ENCODE measurements at places on chromosomes 4 and X.

DNA sequence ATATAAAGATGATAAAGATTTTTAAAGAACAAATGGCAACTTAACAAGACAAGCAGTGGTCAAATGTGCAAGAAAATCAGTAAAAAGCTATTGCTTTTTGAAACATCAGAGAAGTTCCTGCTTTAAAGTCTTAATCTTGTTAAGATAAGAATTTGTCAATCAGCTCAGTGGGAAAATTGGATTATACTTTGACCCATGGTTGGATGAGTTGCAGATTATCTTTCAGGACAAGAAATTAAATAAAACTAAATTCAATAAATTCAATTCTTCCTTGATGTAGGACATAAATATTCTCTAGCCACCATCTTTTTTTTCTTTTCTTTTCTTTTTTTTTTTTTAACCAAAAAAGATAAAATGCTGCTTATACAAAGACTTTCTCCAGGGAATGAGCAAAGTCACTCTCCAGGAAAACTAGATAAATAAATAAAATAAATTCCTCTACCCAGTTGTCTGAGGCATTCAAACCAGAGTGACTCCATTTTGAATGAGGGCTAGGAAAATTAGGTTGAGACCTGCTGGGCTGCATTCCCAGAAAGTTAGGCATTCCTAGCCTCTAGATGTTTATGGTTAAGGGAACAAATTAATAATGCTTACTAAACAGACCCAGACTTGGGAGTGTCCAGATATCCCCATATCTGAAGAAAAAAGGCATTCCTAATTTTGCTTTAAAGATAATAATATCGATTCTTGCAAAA, 211.2 kb downstream of the SNCA start:
- no peak for DNase-seq

DNA sequence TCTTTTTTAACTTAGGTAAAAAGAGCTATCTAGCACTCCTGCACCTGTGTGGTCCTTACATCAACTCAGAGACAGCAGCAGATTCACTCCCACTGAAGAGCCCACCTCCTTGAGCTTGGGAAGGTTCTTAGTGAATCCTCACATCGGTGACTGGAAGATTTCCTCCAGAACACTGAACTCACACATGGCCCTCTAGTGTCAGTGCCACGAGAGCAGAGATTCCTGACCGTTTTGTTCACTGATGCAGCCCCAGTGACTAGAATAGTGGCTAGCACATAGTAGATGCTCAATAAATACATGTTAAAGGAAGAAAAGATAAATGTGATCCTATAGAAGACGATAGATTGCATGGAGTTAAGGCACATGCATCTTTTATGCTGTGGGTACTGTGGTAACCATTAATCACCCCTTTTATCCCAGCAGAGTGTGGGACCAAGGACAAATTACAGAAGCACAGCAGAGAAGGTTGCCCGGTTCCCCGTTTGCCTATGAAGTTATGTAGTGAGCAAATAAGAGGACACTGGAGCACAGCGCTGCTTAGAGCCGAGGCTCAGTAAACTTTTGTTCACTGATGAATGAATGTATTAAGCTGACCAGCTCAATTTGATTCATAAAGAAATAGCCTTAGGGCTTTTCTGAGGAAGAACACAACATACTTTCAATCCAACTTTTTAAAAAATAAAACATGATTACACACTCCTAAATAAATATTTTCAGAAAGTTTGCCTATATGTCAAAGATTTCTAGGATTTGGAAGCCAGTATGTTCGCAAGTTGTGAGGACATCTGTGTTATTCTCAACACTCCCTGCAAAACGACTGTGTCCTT, 8.7 kb downstream of the GASK1B start:
- no peak for DNase-seq

- no peak for DNase-seq
Observed at GRCh38 chr4:114027596-114027995, 48.1 kb upstream of the ARSJ start.

DNA sequence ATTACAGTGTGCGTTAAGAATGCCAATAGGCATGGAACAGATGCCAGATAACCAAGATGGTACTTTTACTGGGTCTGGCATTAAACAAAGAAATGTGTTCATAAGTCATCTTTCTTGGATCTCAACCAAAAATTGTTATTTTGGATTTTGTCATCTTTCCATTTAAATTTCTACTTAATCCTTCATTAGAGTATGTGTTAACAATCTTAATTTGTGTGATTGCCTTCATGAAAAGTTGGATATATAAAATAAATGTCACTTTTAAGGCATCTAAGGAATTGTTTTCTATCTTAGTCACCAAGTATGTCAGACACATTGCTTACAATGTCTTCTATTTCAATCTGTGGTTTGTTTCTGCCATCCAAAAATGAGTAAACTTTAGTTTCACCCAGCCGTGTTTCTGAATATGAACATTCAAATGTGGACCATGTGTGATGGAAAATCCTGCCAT, 87.5 kb downstream of the PALLD start:
- DNase-seq, result peak; percentile 70

DNA sequence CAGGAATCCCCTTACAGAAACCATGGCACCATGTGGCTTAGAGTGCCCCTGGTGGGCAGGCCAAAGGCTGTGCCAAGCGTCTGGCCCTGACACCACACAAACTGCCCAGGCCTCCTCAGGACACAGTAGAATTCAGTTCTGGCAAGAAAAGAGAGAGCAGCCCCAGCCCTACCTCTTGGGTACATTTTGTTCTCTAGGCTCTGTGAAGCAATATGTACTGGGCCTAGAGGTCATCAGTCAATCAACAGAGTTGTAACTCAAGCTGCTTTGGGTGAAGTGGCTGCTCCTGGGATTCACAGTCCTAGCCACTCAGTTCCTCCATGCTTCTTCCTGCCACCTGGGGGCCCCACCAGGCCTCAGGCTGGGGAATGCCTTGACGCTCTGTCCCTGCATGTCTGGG, 158.1 kb upstream of the MAMLD1 start:
- DNase-seq, result no peak

DNA sequence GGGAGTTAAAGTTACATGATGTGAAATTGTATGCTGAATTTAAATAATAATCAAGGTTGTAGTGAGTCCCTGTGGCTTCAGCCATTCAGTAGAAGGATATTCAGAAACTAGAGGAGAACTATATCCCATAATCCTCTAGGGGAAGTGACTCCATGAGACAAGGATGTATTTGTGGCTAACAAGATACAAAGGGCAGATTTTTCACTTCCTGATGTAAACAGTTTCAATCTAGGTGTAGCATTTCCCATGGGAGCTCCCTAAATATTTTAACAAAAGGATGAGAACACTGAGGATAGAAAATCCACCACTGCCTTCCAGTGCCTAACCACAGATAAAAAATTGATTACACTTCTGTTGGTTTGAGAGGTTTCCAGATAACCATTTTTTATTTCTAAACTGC, 435.4 kb upstream of the TENM3 start:
- DNase-seq, result no peak

- no peak for DNase-seq
Observed at GRCh38 chr4:176898791-176899190, 106.1 kb upstream of the VEGFC start.

GRCh38 chrX:127879585-127879984, 172.6 kb downstream of the ACTRT1 start:
- no peak for DNase-seq

DNA sequence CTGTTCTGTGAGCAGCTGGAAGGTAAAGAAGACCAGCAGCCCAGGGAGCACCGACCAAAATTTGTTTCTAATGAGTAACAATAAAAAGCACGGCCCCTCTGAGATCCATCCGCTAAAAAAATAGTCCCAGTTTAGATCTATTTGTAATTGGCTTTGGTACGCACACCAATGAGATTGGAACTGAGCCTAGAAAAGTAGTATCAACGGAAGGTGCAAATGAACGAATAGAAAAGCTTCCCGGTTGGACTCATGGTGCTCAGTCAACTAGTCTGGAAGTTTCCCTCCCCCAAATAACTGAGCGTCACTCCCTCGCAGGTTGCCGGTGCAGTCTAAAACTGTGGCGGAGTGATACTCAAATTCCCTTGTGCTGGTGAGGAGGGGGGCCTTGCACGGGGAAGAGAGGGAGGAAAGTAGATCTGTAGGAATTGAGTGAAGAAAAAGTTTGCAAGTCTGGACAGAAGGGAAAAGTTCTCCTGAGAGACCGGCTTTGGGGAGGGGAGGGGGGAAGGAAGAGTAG, at the start of gene COL4A5:
TSS of gene COL4A5 (plus strand) at position 413 of the 517 bp plus-strand sequence. CDS start 288 bp downstream, outside the sequence.
- DNase-seq, result peak; percentile 88

Measured in astrocyte of the hippocampus (primary cell).